Astrocyte of the cerebellum (primary cell): ENCODE measurements at places on chromosomes 7 and 10.
A peak's percentile ranks its signal among the peaks of the same experiment; 100 is the strongest.

DNA sequence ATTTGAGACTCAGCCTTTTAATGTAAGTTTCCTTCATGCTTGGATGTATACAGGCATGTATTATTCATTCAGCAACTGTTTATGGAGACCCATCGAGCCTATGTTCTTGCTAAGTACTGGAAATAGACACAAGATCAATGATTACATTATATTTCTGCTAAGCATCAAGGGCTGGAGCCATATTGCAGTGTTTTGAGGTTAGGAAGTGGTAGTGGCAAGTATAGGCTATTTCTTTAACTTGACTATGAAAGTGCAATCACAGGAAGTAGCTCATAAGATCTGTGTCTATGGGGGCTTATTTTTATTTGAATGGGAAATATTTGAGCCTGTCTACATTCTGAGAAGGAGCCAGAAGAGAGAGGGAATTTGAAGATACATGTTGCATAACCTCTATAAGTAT is 123.8 kb downstream of the HDAC9 start:
- no peak for DNase-seq

DNA sequence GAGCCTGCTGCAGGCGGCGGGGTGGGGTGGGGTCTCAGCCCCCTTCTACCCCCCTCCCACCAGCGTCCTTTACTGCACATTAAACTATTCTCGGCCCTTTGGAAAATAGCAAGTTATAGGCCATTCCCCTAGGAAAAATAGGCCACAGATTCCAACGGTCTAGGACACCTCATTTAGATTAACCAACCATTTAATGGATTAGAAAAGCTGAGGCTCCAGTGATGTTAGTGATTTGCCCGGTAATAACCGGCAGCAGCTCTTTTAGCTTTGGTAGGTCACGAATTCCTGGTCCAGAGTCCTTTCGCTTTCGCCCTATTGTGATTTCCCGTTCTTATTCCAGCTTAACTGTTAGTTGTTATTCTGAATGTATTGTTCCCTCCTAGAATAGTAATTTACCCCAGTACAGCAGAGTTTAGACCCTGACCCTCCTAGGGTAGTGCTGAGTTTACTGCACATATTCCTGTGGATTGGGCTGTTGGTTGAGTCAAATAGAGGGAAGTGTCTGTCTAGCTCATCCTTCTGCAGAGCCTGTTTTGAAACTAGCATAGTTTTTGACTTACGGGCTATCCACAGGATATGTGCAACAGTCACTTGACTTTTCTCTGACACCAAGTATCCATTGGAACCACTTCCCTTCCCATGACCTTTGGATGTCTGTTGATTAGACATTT is 754 bp downstream of the GSTO1 start:
- no peak for DNase-seq

- no peak for DNase-seq
These were observed 110.6 kb downstream of the TAX1BP1 start for GRCh38 chr7:27850531-27850930.

DNA sequence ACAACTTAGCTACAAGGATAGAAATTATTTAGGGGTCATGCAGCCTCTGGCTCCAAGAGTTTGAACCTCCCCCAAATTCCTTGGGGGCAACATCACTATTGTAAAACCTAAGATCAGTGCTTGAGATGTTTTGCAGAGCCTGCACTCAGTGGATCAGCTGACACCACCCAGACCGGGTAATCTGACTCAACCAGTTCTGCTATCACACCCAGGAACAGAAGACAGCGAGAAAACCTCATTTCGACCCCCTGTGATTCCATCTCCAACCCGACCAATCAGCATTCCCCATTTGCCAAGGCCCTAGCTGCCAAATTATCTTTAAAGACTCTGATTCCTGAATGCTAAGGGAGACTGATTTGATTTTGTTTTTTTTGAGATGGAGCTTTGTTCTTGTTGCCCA is 5.2 kb downstream of the TACR2 start:
- DNase-seq: no peak

DNA sequence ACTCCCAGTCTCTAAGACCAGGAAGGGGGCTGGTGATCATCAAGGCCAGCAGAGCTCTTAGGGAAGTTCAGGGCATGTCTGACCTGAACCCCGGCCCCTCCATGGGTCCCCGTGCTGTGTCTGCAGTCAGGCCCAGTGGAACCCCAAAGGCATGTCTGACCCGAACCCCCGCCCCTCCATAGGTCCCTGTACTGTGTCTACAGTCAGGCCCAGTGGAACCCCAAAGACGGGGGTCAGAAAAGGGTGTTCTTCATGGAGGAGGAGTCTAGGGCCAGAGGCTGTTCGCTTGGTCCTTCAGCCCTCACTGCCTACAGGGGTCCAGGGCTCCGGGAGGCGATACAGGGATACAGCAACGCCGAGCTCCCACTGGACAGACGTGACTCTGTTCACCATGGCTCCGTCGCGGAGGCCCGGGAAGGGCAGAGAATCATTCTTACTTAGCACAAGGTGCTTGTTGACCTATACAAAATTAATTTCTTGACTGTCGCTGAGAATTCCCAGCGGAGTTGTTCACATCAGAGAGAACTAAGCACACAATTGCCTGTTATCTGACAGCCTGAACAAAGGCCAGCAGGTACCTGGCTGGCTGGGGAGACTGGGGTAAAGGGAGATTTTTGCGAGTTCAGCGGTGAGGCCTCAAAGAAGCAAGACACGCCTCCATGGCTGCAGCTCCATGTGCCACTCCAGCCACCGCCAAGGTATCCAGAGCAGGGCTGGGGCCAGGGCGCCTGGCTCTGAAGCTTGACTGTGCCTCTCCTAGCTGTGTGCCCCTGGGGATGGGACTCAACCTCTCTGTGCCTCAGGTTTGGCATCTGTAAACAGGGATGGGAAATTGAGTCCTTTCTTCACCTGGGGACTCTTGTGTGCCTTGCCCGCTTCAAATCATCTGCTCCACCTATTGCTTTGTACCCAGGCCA is 26.8 kb downstream of the EN2 start:
- no peak for DNase-seq

DNA sequence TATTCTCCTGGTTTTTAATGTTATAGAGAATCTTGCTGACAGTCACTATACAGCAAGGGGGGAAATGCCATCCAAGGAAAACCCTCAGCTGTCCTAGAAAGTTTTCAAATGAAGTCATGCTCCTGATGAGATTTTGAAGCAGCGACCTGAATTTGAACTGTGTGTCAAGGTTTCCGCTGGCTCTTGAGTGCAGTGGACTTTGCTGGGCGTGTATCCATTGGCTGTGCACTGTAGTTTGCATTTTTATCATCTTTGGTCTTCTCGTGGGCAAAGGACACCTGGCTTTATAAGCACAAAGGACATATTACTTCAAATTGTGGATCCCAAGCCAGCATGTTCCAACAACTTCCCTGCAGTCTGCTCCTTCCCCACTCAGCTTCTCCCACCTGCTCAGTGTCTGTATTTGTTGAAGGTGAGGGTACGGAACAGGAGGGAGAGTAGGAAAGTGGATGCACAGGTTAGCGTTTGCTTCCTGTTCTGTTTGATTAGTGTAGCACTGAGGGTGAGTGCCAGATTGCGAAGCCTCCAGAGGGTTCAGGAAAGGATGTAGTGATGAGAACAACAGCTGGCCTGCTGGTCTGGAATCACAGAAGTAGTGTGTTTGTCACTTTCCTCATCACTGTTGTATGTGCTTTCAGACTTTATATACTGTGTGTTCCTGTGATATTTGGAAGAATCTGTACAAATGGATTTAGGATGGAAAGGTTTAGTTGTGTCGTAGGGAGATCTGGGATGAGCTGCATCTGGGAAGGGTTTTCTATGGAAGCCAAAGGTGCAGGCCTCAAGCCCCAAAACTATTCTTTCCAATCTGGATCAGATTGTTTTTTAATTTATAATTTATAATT is 204.8 kb downstream of the BMPER start:
- no peak for DNase-seq

DNA sequence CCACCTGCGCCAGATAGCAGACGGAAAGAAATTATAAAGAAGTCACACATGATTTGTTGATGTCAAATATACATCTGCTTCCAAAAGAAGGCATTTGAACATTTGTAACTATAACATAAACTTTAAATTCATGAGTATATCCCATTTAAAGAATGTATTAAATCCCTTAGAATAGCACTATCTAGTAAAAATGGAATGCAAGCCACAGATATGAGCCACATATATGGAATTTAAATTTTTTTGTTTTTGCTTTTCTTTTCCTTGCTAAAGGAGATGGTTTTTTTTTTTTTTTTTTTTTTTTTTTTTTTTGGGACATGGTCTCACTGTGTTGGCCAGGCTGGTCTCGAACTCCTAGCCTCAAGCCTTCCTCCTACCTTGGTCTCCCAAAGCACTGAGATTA is 730.8 kb downstream of the PHTF2 start:
- DNase-seq: no peak

DNA sequence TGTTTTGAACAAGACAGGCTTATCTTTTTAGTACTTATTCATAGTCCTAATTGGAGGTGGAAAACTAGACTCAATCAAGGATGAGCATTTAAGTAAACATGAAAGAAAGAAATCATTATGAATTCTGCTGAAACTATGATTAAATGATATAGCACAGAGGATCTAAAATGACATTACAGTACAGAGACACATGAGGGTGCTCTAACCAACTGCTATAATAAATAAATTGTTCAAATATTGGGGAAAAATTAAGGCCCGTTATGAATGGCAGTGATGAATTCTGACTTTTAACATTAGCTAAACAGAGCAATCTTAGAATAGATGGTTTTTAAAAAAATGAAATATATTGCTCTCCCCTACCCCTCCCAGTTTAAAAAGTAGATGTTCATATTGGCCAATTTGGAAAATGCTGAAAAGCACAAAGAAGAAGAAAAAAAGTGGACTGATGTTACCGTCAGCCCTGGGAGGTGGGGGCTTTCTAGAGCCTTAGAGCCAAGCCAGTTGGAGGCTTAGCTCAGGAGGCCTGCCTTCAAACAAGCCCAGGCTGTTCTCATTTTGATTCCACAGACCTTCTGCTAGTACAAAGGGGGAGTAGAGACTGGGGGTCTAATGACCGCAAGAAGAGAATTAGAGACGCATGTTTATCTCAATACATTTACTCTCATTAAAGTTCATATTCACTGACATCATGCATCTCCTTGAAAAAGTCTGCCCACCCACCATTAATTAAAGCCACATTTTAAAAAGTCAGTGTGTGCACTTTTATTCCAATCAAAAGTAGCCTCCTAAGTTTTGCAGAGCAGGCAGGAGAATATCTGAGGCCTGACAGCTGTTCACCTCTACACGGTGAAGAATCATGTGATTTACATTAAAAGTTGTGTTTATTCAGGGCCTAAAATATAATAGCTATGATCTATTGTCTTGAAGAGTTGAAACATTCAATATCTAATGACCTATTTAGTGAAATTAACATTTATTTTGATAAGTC is 10.0 kb downstream of the WNT2 start:
- DNase-seq: no peak

- no peak for DNase-seq
These were observed 335.8 kb downstream of the PRPF18 start for GRCh38 chr10:13922586-13922985.

- DNase-seq: no peak
These were observed 27.7 kb upstream of the DNAAF5 start for GRCh38 chr7:698515-699475.

DNA sequence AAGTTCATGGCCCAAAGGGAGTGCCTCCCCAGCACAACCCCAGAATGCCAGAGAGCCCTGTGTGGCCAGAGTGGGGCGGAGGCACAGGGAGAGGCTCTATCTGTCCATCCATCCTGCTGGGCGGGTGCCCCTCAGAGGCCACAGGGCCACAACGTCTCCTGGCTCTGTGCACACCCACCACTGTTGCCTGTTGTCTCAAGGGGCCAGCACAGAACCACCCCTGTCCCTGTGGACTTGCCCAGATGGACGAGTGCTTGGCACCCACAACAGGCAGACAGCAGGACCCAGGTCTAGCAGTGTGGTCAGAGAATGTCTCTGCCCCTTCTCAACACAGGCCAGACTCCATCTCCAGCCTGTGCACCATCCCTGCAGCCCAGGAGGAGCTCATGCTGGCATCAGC is 92.8 kb downstream of the PAXIP1 start:
- DNase-seq: no peak

DNA sequence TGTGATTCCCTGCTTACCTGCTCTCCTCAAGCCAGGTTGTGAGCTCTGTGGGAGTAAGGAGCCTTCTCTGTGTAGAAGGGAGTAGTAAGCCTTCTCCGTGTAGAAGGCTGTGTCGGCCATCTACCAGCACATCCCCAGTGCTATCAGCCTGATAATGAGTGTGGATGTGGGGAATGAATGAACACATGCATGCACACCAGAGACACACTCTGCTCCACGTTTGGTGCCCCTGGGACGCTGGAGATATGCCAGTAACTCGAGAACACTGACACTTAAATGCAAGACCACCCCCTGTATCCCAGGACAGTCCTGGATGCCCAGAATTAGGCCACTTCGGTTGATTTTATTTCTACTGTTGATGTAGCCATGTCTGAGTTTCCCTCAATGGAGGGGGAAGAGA is 21.1 kb upstream of the GPR26 start:
- DNase-seq: no peak

GRCh38 chr10:80104066-80104926 is 25.8 kb downstream of the TMEM254 start:
- DNase-seq: peak; percentile 75

- DNase-seq: no peak
These were observed 369.3 kb upstream of the ADARB2 start for GRCh38 chr10:2106641-2107040.

DNA sequence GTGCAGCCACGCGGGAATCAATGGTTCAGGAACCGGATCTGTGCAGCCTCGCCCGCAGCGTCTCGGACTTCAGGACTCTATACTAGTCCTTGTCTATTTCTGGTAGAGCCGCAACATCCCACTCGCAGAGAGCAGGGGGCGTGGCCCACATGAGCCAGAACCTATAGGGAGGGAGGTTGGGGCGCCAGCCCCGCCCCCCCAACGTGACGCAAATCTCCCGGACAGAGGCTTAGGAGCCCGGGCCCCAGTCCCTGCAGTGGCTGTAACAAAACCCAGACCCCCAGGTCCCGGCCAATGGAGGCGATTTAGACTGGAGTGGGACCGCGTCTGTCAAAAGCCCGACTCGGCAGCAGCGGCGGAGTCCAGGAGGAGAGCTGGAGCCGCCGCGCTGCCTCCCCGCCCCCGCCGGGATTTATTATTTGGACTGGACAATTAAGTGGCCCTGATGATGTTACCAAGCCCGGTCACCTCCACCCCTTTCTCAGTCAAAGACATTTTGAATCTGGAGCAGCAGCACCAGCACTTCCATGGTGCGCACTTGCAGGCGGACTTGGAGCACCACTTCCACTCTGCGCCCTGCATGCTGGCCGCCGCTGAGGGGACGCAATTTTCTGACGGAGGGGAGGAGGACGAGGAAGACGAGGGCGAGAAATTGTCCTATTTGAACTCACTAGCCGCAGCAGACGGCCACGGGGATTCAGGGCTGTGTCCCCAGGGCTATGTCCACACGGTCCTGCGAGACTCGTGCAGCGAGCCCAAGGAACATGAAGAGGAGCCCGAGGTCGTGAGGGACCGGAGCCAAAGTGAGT is at the start of gene NKX2-3:
Gene NKX2-3 (plus strand): TSS at position 256 of the 809 bp plus-strand sequence. CDS start 190 bp downstream, at position 446.
- DNase-seq: no peak
